ENCODE measurements at places on chromosomes 5 and 9.

DNA sequence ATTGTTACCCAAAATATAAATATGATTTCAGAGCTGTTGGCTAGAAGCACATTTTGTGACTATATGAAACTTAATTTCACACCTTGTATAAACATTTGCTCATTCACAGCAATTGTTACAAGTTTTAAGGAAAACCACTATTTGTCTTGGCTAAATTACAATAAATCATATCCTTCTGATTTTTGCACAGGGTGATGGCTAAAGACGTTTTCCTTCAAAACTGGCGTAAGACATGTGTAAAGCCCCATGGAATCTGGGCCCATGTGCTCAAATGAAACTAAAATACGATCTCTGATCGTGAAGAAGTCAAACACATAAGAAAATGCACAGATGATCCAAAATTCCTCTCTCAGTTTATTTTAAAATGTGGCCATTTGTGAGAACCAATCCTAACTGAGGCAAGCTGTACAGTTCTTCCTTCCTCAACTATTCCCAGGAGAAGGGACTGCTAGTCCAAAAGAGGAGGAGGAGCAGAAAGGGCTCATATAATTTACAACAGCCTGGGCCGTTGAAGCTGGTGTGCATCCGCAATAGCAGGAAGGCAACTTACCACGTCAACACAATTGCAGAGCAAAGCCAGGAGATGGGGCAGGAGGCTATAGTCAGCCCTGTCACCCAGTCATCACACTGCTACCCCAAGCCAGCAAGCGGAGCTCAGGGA, 98.4 kb downstream of the MED27 start:
- DNase-seq = no peak

DNA sequence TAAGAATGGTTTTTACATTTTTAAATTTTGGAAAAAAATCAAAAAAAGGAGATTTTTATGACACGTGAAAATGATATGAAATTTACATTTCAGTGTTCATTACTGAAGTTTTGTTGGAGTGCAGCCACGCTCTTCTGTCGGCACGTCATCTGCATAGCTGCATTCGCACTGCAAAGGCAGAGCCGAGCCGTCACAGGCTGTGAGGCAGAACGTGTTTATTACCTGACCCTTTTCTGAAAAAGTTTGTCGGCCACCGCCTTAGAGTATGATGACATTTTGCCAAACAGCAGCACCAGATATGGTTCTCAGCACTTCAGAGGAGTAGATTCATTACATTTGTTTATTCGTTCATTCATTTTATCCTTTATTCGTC, 24.1 kb downstream of the HRH2 start:
- DNase-seq = no peak

DNA sequence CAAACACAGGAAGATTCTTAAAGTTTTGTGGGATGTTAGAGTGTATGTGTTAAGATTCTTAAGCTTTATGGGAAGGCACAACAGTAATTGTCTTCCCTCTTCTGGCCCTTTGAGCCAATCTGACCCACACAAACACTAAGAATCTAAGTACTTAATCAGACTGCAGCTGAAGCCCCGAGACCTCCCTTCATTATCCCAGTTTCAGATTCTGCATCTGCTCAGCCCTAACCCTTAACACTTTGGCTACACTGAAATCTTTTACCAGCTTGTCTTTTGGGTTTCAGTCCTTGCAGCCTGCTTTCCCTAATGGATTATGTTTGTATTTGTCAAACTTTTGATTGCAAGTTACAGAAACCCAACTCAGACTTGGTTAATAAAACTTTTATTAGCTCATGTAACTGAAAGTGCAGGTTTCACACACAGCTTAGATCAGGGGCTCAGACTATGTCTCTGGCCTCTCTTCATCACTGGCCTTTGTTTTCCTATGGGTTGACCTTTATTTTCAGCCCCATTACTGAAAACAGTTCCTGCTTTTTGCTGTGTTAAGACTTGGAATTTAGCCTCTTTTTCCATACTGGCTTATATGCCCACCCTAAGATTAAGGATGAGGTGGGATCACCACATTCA, 71.5 kb downstream of the COX7C start:
- no peak for DNase-seq

DNA sequence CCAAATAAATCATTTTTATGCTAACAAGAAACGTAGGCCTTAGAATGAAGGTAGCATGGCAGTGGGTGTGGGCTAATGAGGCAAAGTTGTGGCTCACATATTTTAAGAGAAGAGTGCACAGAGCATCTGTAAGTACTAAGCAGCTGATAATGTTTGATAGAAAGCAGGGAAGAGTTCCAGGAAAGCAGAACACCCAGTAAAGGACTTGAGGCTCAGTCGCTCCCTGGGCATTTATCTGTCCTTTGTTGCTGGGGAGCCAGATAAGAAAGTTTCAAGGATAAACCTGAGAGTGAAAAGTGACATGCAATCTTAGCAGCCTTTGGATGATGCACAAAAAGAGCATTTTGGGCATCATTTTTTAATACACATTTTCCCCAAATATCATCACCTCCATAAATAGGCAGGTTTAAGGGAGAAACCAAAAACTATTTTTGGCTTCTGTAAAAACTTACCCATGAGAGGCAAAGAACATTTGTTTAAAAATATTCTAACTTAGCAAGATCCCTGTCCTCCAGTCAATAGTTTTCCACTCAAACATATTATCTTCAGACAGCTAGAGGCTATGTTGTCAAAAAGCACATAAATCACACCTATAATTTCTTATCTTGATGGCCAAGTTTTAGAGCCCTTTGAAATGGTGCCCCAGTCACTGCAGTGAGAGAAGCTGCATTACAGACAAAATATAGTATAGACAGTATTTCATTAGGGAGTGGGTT, 3.4 kb downstream of the FREM1 start:
- DNase-seq = peak; percentile 27

DNA sequence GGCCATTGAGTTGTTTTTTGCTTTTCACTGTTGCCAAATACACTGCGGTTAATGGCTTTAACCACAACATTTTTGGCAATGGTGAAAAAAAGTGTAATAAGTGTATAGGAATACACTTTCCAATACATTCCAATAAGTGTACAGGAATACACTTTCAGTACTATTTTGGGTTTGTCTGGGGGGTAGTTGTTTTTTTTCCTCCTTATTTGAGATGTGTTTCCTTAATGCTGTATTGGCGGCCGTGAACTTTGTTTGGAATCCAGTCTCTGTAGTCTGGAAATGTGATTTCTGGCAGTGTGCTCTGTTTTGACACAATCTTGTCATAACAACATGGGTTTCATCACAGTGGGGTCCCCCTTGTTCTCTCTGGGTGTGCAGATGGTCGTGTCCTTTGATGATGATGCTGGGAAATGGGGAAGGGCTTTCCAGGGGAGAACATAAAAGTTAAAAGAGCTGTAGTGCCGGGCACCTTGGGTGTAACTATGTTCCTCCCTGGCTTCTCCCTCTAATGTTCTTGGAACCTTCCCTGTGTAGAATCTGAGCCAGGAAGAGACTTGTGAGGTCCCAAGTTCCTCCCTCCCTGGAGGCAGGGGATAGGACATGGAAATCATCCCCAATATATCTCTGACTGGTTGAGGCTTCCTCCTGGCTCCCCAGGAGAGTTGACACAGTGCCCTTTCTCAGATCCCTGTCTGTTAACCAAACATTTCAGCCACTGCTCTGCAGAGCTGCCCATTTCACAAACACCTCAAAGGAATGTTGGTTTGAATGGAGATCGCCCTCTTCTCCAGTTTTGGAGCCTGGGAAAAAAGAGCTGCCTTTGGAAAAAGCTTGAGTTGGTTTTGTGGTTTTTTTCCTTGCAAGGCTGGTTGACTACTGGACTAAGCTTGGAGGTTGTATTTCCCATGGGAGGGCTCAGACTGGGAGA, 44.8 kb downstream of the RCL1 start:
- DNase-seq = no peak

- DNase-seq = no peak
Observed at GRCh38 chr5:72293495-72294055, 26.5 kb downstream of the MRPS27 start.

- DNase-seq = no peak
Observed at GRCh38 chr5:132319975-132320374, 25.8 kb downstream of the SLC22A4 start.

DNA sequence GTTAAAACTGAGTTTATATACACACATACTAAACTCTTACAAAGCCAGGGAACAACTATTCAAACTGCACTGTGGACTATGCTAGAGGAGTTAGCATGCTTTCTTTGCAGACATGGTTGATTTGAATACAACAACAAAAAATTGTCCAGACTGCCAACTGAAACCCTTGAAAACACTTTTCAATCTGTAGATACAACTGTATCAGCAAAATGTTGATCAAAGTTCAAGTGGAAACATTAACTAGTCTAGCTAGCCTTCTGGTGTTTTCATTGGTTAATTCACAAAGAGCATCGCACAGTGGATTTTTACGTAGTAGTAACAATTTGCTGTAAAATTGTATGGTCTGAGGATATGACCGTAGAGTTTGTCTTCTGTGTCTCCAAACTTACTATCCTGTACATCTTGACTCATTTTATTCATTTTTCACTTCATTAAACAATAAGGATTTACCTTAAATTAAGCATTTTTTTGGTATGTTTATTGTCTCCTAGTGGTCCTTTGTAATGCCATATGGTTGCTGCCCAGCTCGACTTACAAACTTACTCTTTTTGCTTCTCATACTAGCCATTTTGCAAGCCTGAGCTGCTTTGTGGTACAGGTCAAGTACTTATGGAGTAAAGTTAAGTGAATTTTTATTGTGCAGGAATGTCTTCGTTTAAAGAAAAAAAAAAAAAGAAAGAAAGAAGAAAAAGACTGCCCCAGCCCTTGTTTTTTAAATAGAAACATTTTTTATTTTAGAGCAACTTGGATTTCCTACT, 123.4 kb downstream of the ZCCHC7 start:
- DNase-seq = no peak

GRCh38 chr9:113533335-113534225, 70.1 kb downstream of the RGS3 start:
- DNase-seq = no peak

DNA sequence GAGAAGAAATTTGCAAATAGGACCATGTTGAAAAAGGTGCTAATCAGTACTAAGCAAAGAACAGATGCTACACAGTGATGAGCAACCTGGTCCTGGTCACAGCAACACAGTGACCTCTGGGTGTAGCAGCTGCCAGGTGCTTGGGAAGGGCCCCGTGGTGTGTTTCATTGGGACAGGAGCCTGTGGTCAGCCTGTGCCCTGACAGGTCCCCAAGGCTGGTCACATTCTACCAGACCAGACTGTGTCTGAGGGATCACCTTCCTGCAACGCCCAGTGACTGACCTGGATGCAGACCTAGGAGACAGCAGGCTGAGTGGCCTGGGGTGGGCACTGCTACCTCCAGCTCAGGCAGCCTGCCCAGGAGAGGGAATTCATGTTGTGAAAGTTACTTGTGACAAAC, 54.8 kb upstream of the FAM120AOS start:
- no peak for DNase-seq

GRCh38 chr5:59036274-59036961, 453.5 kb downstream of the RAB3C start:
- DNase-seq = no peak

DNA sequence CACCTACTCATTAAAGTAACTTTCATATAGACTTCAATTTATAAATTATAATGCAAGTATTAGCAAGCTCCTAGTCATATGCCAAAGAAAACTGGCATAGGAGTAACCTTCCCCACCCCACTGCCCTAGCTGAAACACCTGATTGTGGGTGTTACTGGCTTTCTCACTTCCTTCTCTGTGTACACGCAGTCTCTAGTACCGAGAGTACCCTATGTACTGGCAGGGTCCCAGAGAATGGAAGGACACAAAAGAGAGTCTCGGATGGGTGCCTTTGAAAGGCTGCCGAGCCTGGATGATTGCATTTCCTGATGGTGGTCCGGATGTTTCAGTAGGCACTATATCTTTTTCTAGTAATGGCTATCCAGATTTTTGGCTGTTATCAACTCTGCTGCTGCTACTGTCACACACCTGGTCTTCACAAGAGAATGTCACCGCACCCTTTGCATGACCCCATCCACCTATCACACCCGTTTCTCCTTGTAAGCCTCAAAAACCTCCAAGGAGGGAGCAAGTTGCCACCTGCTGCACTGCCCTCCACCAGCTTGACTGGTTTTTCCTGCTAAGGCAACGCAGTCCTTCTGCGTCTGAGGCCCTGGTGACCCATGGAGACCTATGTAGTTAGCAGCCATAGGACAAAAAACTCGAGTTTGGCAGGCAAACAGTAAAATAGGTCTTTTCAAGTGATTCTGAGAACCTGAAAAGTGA, 53.8 kb upstream of the CLINT1 start:
- peak; percentile 65 for DNase-seq

- no peak for DNase-seq
Observed at GRCh38 chr9:14221119-14221518, 92.8 kb downstream of the NFIB start.

- no peak for DNase-seq
Observed at GRCh38 chr5:127856292-127856691, 153.1 kb downstream of the CCDC192 start.

- DNase-seq = no peak
Observed at GRCh38 chr9:111050819-111051218, 12.5 kb upstream of the LPAR1 start.

DNA sequence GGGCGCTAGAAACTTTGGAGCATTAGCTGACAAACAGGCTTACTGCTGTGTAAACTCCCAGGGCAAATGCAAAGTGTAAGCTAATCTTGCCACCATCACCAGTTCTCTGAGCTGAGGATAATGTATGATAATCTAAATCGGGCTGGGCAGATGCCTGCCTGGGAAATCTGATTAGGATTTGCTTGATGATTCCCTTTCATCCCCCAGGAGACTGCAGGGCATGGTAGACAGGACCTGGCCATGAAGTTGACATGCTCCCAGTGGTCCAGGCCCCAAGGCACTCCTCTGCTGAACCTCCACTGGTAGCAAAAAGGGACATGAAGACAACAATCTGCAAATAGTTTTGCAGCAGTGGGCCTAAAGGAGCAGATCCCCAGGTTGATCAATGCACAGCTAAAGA, 317.5 kb downstream of the SPOCK1 start:
- no peak for DNase-seq

DNA sequence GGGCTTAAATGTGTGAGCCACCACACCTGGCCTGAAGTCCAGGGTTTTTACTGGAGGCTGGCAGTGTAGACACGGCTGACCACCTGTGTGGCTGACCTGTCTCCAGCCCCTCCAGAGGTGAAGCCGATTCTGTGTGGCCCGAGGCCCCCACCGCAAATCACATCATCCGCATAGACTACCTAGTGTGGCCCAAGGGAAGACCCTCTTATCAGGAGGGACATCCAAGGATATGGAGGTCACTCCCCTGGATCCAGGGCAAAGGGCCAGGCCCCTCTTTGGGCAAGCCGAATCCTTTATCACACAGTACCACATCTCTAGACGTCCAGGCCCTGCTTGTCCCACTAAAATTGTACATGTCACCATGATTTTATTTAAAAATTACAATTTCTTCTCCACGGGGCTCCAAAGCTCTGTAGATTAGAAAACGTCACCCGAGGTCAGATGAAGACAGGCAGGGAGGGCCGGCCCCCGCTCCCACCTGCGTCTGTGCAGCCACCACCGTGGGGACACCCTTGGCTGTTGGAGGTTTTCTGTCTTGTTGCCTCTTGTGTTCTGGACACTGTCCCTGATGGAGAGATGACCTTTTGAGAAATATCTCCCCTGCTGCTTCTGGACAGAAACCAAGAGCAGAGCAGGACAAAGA, 20.1 kb downstream of the LAMC3 start:
- no peak for DNase-seq

All from ELF-1 (cell line).